ENCODE measurements at places on chromosomes 5 and 9.
A peak's percentile ranks its signal among the peaks of the same experiment; 100 is the strongest.

- DNase-seq, result no peak
Observed at GRCh38 chr5:139226131-139226530, 28.0 kb upstream of the SIL1 start.

DNA sequence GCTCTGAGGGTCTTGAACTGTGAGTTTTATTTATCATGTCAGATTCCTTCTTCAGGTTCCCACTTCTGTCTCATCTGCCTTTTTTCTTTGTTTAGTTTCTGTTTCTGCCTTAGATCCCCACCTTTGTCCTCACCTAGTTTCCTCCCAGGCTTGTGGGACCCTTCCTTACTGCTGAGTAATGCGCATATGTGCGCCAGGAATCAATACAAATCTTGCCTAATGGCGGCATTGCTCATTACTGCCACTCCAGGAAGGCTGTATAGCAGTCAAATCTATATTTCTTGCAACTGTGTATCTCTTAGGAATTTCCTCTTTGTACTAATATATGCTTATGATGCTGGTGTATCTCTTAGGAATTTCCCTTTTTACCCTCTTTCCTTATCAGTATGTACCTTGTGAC lies 465.4 kb downstream of the DMRT2 start:
- DNase-seq, result no peak

GRCh38 chr9:123820139-123820538 lies 109.8 kb downstream of the DENND1A start:
- no peak for DNase-seq

GRCh38 chr5:15105799-15106393 lies 234.3 kb upstream of the ANKH start:
- DNase-seq, result peak; percentile 55

DNA sequence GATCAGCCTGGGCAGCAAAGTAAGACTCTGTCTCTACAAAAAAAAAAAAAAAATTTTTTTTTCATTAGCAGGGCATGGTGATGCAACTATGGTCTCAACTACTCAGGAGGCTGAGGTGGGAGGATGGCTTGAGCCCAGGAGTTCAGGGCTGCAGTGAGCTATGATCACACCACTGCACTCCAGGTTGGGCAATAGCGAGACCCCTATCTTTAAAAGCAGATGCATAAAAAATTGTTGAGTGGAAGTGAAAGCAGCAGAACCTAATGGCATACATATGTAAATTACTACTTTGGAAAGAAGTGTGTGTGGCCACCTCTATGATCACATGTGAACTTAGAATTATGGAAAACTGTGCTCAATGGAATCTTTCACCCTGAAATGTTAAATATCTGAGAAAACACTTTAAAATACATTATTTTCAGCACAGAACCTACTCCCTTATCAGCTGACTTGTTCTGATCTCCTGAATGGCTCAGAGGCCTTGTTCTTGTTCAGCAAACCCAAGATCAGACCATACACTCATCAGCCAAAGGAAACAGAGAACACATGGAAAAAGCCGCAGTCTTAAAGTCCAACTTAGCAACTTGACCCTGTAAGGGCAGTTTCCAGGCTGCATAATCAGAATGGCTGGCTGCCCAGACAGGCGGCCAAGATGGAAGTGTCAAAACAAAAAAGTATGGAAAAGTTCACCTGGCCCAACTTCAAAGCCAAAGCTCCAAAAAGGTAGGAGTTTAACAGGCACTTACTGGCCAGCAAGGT lies 56.5 kb downstream of the SIL1 start:
- DNase-seq, result peak; percentile 32

- DNase-seq, result no peak
Observed at GRCh38 chr5:160129841-160130240, 10.6 kb upstream of the PWWP2A start.

- DNase-seq, result no peak
Observed at GRCh38 chr9:133913571-133914369, 78.4 kb downstream of the VAV2 start.

Measured in hepatic stellate cell (primary cell).